ENCODE measurements at places on chromosomes 4 and X.

- DNase-seq, result no peak
These were observed 70.8 kb downstream of the GAB1 start for GRCh38 chr4:143407474-143407873.

- DNase-seq, result no peak
These were observed 12.8 kb upstream of the UGT2B10 start for GRCh38 chr4:68803013-68803412.

DNA sequence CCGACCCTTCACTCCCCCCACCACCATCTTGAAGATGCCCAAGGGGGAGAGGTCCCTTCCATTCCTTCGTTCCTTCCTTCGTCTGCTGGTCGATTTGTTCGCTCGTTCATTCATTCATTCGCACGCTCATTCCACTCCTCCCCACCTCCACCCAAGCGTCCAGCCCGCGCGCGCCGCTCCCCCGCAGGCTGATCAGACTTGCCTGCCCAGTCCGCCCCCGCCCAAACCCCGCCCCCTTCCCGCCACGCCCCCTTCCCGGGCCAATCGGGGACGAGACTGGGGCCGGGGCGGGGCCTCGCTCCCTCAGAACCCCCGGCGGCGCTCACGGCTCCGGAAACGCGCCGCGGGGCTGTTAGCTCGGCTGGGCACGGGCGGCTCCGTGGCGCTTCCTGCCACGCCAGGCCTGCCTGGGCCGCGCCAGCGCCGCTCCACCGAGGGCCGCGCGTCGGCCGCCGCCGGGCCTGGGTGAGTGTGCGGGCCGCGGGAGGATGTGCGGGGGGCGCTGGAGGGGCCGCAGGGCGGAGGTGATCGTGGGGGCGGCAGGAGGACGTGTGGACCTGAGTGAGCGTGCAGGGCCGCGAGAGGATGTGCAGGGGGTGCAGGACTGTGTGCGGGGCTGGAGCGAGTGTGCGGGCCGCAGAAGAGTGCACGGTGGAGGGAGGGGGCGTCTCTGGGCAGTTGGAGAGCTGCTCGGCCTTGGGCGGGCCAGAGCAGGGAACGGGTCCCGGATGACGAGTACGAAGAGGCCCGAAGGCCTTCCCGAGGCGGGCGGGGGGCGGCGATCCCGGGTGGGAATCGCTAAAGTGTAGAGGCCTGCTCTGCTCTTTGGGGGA, at the start of gene ZNF275:
Gene ZNF275 (plus strand): TSS at position 333 of the 833 bp plus-strand sequence. CDS start 2,527 bp downstream, outside the sequence.
- peak; percentile 53 for DNase-seq

GRCh38 chr4:119707336-119707735, 78.7 kb upstream of the PDE5A start:
- no peak for DNase-seq

DNA sequence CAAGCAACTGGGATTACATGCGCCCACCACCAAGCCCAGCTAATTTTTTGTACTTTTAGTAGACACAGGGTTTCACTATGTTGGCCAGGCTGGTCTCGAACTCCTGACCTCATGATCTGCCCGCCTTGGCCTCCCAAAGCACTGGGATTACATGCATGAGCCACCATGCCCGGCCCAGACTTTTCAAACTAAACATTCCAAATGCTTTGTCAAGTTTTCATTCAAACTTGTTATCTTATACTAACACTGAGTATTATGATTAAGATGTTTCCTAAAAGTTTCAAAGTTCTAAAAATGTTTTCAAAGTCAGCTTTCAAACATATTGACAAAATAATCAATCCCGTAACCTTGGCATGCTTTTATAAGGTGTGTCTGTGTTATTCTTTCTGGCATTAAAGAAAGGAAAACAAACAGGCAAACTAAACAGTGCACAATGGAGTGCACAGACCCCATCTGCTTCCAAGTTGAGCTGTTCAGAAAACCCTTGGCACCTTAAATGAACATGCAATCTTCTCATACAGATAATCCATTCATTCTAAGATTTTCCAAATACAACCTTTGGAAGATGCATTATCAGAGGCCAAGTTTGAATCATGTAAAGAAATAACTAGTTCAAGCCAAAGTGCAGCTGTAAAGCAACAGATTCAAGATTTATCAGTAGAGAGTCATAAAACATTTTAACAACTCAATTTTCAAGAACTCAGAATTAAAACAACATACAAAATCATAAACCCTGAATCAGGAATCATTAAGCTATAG, 49.1 kb downstream of the ABCG2 start:
- no peak for DNase-seq

- no peak for DNase-seq
These were observed 8.6 kb upstream of the CDKN2AIP start for GRCh38 chr4:183435803-183436202.

GRCh38 chrX:22012051-22012450, 20.1 kb upstream of the PHEX start:
- DNase-seq, result no peak

All from D721Med (cell line).